ENCODE measurements at places on chromosomes 6 and 20.

DNA sequence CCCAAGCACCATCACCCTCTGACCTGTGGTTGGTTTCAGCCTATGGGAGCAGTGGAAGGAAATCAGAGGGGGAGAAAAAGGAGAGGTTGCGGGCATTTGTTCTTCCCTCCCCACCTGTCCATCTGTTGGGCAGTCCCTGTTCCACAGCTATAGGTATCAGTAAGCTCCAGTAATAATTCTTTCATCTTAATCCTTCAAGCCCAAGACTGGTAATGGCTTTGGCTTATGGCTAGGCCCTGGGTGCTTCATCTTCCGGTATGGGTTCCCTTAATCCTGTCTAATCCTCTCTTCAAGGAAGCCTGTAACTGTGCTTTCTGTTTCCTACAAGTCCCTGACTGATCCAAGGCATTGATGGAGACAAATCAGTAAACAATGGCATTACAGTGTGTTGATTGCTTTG is 42.2 kb upstream of the STK35 start:
- no peak for DNase-seq

- DNase-seq = no peak
These were observed 333.9 kb upstream of the IRAK1BP1 start for GRCh38 chr6:78533426-78533825.

DNA sequence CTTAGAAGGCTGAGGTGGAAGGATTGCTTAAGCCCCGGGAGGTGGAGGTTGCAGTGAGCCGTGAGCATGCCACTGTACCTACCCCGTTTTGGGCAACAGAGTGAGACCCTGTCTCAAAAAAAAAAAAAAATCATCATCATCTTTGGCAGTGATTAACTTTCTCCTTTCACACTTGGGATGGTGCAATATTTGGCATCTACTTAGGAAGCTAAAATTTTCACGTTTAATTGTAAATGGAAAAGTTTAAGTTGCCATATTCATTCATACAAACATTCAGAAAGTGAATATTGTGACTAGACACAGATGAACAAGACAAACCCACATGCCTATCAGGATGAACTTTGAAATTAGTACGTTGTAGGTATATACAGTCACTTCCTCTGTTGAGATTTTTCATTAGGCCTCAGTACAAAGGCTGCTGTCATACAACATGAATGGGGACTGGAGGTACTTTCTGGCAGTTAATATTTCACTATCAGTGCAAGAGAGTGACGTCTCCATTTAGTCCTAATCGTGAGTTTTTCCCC is 10.3 kb downstream of the TOP1 start:
- DNase-seq = no peak

GRCh38 chr6:52517502-52518278 is 59.2 kb downstream of the TRAM2 start:
- DNase-seq = peak; percentile 14

- DNase-seq = no peak
These were observed 10.6 kb downstream of the IRF4 start for GRCh38 chr6:401994-402640.

DNA sequence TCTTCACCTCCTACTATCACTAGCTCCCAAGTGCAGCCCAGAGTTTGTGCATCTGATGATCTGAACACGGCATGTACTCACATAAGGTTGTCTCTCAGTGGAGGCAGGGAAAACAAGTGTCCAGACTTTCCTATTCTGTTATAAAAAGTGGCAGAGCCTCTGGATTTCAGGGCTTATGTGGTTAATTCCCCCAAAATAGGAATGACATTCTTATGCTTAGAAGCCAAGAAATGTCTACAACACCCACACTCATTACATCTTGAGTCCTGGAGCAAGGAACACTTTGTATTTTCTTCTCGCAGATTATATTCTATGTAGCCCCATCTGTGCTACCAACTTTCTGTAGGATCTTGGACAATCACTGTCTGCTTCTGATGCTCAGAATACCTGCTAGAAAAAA is 13.5 kb upstream of the SEMG1 start:
- no peak for DNase-seq

DNA sequence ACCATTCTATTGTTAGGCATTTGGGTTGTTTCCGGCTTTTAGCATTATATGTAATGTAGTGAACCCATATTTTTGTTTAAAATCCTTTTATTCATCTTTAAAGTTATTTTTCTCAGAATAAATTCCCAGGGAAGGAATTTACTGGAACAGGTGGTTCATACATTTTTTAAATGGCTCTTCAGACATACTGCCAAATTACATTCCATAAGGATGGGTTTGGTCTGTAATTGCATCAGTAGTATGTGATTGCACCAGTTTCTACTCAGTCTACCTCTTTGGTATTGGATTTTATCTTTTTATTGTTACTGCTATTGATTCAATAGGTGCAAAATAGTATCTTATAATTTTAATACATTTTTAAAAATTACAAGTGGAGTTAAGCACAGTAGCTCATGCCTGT is 27.2 kb downstream of the BRPF3 start:
- no peak for DNase-seq

GRCh38 chr20:45704969-45705637 is at the start of gene WFDC10B:
Gene WFDC10B (minus strand): TSS chr20:45705019. CDS start chr20:45685992, 19,027 bp downstream.
- DNase-seq = no peak

DNA sequence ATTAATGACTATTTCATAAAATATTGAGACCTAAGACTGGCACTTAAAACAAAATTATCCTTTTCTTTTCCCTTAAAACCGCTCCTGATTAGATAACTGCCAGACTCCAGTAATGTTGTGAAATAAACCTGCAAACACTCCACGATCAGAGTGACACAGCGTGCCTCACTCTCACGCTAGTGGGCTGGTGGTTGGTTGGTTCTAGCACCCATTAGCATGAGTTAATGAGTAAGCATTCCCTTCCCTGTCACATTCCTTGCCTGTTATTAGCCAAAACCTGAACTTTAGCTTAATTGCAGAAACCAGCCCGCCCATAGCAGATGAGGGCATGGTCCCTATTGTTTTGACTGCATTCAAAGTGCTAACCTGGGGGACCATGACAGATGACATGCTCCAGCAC is 193.4 kb downstream of the CD83 start:
- no peak for DNase-seq

GRCh38 chr6:163438298-163438939 is 23.9 kb downstream of the QKI start:
- no peak for DNase-seq

GRCh38 chr6:136696783-136697364 is 95.4 kb downstream of the MAP3K5 start:
- no peak for DNase-seq

DNA sequence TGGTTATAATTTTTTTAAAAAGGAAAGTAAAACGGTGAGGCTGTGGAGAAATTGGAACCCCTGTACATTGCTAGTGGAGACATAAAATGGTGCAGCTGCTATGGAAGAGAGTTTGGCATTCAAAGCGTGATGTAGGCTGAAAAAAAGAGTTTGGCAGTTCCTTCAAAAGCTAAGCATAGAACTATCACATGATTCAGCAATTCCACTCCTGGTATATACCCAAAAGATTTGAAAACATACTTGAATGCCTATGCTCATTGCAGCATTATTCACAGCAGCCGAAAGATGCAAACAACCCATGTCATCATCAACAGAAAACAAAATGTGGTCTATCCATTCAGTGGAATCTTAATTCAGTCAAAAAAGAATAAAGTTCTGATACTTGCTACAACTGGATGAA is 4.5 kb upstream of the SGK2 start:
- DNase-seq = no peak

DNA sequence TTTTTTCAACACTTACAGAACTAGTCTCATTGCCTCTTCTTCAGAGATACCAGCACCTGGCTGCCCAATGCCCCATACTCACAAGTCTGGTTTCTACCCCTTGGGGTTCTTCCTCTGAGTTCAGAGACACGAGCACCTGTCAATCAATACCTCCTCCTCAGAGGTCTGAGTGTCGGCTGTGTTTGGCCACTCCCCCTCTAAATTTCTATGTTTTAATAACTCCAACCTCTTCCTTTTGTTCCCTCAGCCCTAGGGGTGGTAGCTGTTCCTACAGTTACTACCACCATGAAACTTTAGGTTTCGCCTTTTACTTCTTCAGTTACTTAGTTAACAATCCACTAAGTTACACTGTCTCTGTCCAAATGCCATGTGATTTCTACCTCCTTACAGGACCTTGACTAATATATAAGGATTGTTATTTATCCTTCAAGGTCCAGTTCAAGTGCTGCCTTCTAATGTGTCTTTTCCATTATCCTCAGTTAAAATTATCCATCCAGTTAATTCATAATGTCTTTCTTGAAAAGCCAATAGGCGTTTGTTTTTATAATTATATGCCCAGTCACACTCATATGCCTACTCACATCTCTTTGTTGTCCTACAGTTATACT is 14.6 kb upstream of the PHF20 start:
- no peak for DNase-seq

- DNase-seq = no peak
These were observed 62.8 kb upstream of the KCNQ5 start for GRCh38 chr6:72559067-72559466.

DNA sequence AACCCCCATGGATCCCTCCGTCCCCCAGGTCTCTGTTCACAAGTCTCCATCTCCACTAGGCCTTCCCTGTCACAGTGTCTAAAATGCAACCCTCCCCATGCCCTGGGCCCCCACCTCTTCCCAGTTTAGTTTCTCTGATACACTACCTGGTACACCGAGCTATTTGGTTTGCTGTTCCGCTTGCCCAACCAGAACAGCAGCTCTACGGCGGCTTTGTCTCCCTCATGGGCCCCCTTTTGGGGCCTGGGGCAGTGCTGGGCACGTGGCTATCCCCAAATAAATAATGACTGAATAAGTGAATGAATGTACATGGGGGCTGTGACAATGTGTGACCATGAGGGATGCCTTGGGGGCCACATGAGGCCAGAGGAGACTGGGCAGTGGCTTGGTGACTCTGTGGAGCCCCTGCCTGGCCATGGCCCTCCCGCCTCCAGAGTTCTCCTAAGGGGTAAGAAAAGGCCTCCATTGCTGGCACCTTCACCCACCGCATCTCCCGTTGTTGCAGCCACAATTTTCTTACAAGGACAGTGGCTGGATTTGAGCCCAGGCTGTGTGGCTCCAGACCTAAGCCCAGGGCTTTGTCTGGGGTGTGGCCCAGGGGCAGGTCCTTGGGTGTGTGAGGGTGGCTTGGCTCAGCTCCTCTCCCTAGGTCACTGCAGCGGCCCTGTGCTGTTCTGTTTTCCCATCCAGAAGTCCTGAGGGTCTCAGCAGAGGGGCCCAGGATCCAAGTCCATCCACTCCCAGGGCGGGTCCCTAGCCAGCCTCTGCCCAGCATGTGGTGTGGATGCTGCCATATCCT is 408.5 kb upstream of the SULF2 start:
- DNase-seq = no peak

GRCh38 chr6:34249469-34250261 is 859 bp upstream of the SMIM29 start:
- no peak for DNase-seq

DNA sequence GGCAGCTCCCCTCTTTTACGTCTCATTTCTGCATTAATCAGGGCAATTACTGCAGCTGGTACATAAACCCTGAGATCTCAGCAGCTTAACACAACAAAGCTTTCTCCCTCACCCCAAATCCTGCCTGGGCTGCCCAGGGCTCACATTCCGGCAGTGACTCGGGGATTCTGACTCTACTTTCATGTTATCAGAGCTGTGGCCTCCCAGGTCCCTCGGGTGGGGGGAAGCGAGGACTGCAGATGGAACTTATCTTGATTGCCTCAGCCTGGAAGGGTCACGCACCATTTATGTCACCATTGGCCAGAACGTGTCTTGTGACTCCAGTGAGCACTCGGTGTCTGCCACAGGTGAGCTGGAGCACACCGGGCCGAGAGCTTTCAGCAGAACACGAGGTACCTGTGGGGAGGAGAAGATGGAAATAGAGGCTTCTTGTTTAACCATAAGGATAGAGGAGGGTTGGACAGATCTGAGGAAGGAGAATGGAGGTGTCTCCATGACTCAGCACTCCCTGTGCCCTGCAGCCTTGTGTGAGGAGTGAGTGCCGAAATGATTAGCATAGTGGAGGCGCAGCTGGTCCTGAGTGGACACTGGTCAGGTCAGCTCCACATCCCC is 88.5 kb upstream of the EXOC2 start:
- no peak for DNase-seq

DNA sequence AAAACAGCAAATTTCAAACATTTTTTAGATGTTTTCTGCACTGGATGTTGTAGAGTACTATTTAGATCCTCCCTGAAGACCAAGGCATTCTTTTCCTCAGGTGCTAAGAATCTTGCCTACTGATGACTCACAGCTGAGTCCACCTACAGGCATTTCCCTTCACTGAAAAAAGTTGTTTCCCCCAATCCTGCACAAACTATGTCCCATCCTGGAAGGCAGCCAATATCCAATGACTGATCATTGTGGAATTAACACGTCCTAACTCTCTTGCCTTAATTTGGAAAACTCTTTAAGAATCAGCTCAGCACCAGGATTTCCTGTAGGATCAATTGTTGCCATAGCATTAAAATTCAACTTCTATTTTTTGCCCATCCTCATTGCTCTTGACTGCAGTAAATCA is 268.4 kb upstream of the IRAK1BP1 start:
- DNase-seq = no peak

- DNase-seq = no peak
These were observed 150.7 kb upstream of the LAMP5 start for GRCh38 chr20:9363673-9364072.

DNA sequence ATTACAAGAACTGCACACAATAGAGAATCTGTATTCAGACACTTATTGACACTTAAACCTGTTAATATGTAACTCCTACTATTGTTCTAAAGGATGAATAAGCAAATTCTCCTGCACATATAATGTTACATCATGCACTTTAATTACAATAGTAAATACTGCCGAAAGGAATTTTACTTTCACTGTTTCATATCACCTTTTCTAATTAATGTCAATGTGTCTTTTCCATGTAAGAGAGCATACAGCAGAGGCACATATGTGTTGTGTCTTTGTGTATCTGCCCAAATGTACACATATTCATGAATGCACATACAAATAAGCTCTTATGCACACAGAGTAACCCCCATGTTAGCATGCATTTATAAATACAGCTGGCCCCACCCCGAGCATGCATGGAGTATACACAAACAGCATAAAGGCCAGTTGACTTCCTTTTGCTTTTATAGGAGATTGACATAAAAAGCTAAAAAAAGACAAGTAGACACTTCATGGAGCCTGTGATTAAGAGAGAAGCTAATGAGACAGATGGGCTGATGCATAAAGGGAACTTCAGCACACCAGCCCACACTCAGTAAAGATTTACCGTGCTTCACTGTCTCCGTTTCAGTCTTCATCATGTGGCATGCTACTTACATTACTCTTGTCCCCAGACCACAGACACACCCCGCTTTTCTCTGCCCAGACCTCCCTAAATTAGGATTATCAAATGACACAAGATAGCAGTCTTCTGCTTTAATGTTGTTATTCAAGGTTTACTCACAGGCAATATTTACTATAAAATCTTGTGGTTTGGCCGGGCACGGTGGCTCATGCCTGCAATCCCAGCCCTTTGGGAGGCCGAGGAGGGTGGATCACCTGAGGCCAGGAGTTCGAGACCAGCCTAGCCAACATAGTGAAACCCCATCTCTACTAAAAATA is 184.6 kb downstream of the ATXN1 start:
- DNase-seq = no peak

GRCh38 chr6:91634791-91635190 is 1047.9 kb upstream of the MAP3K7 start:
- DNase-seq = no peak

- no peak for DNase-seq
These were observed 652.5 kb upstream of the EPHA7 start for GRCh38 chr6:94071835-94072234.

- DNase-seq = no peak
These were observed 77.6 kb upstream of the BACH2 start for GRCh38 chr6:90374201-90374600.
